Activated naive CD4-positive, alpha-beta T cell treated with anti-CD3 and anti-CD28 coated beads, Interleukin-2, amount 50 U/mL, for 72 hours (primary cell): ENCODE measurements at places on chromosomes 6 and 20. TPM values are rescaled to one million over a fixed set of nuclear protein-coding genes. Genes with fewer than 3 reads are reported as not detected.

DNA sequence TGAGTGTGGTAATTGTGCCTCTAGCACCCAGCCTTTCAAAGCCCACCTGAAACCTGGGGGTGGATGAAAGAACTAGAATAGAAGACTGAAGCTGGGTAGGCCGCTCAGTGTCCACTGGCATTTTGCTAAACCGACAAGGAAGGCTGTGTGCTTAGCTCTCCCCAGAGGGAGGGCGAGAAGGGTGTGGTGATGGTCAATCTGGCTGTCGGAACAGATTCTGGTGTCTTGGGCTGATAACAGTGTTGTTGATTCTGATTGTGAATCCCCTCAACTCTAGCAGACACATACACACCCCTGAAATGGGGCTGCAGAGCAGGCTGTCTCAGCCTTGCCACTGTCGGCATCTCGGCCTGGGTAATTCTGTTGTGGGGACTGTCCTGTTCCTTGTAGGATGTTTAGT lies 4.1 kb upstream of the BPHL start:
- no peak for DNase-seq

DNA sequence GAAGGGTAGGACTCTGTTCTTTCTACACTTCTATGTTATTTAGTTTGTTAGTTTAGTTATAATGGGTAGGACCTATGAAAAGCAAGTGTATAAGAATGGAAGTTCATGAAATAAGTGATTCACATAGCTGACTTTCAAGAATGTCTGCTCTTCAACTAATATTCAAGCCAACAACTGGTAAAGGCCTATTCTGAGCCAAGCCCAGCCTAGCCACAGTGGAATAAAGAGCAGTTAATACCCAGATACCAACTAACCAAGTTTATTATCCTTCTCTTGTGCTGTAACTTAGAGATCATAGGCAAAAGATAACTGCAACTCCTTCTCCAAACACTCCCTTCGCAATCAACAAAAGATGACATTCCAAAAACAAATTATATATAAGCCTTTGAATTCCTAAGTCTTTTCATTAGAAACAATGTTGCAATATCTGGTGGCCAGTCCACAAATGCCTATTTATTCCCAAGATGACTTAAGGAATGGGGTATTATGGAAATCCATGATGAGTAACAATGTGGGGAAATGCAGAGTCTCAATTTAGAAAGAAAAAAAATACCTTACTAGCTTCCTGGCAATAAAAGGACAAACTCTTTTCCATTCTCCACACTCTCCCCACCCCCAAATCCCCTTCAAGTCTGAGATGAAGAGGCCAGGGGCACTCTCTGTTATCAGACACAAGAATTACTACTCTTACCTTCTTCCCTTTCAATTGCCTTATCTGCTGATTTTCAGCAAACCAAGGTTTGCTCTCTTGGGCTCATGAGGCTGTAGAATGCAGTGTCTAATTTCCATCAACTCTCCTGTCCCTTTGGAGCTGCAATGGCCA lies 27.4 kb downstream of the BTBD9 start:
- no peak for DNase-seq

DNA sequence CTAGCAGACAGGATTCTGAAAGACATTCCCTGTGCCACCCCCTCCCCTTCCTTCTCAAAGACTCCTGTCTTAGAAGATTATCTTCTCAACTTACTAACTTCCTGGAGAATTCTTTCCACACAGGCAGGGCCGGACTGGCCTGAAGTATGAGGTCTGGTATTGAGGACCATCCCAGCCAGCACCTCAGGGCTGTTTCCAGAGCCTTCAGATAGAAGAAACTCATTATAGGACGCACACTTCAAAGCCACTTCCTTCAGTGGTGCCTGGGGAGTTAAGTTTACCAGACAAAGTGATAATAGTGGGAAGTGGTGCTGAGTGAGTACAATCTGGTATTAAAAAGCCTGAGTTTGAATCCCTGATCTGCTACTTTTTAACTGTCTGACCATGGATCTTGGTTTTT lies 15.6 kb downstream of the KCNS1 start:
- DNase-seq = no peak

GRCh38 chr6:104597541-104598050 lies 262.1 kb downstream of the HACE1 start:
- DNase-seq = no peak

- no peak for DNase-seq
Measured at GRCh38 chr6:3871515-3871914, 22.3 kb downstream of the FAM50B start.

DNA sequence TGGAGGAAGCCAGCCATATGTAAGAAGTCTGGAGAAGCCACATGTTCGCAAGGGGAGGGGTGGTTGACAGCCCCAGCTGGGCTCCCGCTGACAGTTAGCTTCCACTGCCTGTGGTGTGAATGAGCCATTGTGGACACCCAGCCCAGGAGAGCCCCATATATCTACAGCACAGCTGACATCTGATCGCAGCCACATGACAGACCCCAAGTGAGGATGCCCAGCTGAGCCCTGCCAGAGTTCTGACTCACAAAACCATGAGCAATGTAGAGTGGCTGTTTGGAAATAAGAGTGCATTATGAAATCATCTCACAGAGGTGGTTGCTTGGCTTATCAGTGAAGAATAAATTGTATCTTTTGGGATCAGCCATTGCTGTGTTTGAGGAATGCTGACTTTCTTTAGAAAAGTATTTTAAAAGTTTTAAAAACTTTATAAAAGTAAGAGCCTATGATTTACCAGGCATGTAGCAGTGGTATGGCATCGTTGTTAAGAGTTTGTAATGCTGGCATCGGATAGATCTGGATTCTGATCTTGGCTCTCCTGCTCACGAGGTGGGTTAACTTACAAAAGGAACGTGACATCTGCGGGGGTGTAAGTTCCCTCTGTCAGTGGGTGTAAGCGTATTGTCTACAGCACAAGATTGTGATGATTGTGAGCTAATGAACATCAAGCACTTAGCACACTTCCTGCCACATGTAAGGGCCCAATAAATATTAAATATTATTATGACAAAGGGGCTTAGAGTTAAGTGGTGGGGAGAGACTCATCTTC lies 24.1 kb downstream of the CFAP61 start:
- DNase-seq = no peak

Gene KIF6
- 0.16 TPM for total RNA-seq
